ENCODE measurements at places on chromosomes 12 and 14. TPM values are rescaled to one million over a fixed set of nuclear protein-coding genes. Genes with fewer than 3 reads are reported as not detected.

- DNase-seq = no peak
These were observed 42.6 kb upstream of the BCL11B start for GRCh38 chr14:99314623-99315022.

DNA sequence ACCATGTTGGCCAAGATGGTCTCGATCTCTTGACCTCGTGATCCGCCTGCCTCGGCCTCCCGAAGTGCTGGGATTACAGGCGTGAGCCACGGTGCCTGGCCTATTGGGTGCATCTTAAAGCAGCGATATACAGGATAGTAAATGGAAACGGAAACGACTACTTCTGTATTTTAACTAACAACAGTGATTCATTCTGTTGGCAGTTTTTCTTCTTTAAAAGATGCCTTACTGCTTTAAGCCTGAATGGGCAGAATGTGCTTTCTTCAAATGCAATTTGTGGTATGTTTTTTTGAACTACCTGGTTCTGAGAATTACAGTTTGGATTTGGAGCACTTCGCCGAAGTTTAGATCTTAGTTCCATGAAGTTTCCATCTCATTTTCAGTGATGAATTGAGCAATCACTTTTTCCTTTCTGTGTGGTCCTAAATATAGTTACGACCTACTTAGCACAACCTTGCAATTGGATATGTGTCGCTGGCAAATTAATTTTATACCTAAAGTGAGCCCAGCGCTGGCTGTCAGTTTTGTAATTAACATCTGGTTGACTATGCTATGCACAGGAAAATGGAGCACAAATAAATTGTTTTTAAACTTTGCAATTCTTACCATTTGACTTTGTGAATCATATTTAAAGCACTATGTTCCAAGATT, 53.6 kb upstream of the EIF5 start:
- no peak for DNase-seq

DNA sequence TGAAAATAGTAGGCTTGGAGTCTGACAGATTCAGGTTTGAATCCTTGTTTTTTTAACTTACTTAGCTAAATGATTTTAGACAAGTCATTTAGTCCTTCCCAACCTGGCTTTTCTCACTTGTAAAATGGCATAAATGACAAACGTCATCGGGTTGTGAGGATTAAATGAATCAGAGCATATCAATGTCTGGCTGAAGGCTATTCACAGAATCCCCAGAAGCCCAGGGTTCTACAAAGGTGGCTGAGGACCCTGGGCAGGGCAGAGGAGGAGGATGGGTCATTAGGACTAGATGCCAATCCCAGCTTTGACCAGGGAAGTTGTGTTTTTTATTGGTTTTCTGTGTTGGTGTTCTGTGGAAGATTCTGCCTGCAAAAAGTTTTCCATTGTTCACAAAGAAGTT, 7.6 kb upstream of the PTPRB start:
- DNase-seq = no peak

DNA sequence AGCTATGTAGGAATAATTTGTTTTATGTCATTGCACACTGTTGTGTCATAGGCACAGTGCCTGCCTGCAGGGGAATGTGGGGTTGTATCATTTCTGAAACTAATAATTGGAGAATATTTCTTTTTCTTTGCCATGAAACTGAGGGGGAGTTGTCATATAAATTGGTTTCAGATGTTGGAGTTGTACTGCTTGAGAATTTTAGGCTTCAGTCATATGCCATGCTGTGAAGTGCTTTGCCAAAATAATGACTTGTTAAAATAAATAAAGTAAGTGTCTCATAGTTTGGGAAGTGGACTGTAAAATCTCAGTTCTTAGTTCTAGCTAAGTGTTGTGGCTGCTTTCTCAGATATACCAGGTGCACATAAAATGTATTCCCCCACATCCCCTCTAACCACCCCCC, 116.8 kb downstream of the DAAM1 start:
- DNase-seq = no peak

- DNase-seq = no peak
These were observed 663 bp upstream of the LIN7A start for GRCh38 chr12:80938397-80938796.

- DNase-seq = no peak
These were observed 527.2 kb downstream of the NRXN3 start for GRCh38 chr14:78697341-78697740.

- DNase-seq = no peak
These were observed 9.0 kb downstream of the HPD start for GRCh38 chr12:121849665-121850064.

DNA sequence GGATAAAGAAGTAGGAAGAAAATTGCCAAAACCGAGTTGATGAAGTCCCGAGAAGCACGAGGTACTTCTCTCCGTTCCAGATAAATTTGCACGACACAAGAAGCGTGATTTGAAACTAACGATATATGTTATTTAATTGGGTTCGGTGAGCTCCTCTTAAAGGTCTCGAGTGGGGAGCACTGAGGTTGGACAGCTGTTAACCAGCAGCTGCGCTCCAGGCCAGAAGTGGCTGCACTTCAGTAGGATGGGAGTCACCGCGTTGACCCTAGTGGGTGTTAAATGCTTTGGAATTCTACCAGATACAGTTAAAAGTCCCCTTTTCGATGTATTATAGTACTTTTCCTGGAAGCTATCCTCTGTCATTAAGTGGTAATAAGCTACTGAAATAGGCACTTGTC, 953 bp upstream of the DCAF5 start:
- DNase-seq = no peak

DNA sequence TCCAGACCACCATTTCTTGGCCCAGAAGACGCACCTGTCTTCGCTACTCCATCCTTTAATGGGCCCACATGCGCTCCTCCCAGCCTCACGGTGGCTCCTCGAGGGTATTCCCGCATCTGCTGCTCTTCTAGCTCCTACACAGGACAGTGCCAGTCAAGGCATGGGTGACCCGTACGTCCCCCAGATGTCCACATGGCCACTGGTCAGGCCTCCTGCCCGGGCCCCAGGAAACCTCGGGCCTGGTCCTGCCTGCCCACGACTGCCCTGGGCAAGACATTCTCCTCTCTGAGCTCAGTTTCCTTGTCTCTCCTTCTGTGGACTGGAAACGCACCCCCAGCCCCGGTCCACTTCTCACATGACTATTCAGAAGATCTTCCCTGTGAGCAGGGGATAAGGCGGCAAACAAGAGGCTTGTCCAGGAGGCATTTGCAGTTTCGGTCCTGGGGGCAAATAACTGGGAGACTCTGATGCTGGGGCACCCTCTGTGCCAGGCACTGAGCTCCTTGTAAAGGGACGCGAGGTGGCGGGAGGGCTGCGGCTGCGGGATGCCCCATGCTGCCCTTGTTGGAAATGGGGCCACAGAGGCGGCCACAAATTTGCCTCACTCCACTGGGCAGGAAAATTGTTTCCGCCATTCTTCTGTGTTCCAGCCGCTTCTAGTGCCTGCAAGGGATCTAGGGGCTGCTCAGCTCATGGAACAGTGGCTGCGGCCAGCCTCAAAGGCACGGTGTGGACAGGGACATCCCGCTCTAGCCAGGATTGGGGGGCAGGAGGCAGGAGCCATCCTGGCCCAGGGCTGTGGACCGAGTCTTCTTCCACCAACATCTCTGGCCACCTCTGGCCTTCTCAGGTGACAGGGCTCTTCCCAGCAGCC, 6.8 kb upstream of the BEGAIN start:
- peak; percentile 41 for DNase-seq

DNA sequence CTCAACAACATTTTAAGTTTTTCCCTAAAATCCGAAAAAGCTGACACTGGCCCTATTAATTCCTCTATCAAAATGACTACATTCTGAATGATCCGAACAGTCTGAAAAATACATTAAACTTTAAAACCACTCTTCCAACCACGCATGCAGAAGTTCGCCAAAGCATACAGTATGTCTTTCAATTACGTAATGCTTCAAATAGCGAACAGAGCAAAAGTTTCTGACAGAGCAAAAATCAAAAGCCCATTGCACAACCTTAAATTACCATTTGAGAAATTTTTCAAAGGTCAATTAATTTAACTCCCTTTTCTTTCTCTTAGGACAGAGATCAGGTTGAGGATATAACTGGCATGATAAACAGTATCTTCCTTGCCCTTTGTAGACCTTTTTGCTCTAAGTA, 33.2 kb downstream of the LRIG3 start:
- DNase-seq = peak; percentile 32

GRCh38 chr12:66354291-66354690, 52.0 kb downstream of the HELB start:
- DNase-seq = no peak

DNA sequence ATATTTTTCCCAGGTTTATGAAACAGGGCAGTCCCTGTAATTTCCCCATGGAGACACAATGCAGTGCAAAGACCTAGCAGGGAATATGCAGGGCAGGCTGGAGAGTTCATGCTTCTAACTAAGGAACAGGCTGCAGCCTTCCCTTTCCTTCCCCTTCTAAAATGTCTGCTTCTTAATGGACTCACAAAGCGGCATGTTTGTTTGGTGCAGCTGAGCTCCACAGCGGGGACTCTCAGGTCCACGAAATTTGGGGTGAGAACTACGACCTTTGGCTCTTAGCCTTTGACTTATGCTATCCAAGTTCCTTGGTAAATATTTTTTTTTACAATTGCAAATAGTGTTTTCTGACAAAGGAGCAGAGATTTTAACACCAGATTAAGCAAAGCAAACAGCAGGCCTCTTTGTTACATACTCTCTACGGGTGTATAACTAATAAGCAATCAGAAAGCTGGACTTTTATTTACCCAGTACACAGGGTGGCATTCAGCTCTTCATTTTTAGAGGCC, 323.6 kb downstream of the ZFP36L1 start:
- DNase-seq = no peak

GRCh38 chr14:61925043-61925442, 162.8 kb downstream of the SNAPC1 start:
- DNase-seq = no peak

DNA sequence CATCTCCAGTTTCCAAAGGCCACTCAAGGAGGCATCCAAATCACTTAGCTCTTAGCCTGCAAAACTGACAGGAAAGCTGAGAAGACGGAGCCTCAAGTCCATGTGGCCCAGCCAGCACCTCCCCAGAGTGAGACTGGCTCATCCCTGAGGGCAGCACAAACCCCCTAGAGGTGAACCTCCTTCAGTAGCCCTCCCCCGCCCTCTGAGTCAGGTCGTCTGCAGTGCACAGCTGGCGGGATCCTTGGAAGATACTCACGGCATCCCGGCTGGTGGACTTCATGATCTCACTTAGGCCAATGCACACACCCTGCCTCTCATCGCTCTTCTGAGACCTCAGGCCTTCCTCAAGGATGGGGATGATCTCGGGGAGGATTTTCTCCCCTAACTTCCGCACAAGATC, 24.1 kb upstream of the RAB35 start:
- DNase-seq = no peak

DNA sequence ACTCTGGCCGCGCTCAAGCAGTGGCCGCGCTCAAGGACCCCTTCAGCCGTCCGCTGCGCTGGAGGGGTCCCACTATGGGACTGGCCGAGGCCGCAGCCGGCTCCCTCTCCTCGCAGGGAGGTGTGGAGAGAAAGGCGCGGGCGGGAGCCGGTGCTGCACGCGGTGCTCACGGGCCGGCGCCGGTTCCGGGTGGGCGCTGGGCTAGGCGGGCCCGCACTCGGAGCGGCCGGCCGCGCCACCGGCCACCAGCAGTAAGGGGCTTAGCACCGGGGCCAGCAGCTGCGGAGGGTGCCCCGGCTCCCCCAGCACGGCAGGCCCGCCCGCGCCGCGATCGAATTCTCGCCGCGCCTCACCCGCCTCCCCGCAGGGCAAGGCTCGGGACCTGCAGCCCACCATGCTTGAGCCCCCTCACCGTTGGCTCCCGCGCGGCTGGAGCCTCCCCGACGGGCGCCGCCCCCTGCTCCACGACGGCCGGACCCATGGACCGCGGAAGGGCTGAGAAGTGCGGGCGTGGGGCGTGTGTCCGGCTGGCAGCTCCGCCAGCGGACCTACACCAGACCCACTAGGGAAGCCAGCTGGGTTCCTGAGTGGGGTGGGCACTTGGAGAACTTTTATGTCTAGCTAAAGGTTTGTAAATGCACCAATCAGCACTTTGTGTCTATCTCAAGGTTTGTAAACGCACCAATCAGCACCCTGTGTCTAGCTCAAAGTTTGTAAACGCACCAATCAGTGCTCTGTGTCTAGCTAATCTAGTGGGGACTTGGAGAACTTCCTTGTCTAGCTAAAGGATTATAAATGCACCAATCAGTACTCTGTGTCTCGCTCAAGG, 49.5 kb downstream of the KLHL28 start:
- no peak for DNase-seq

DNA sequence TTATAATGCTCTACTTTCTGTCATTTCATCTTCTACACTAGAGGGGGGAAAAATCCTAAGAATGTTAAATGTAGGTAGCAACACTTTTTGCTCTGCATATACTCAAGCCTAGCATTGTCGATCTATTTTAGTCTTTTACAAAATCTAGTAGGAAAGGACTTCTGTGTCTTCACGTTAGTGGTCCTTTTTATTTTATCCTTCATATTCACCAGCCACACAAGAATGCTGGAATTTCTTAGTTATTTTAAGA, 253.0 kb upstream of the FLRT2 start:
- no peak for DNase-seq

DNA sequence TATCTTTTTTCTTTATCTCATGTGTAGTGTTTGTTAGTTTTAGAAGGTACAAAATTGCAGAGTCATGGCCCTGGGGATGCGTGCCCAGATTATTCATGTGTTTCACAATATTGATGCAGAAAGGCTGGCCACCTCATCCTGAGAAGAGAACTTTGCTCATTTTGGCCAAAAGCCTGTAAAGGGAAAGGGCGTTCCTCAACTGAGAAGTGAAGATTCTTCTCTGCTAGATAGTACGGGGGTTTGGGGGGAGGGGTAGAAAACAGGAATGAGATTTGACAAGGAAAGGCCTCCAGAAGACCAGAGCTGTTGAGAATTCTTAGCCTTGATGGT, 1.7 kb downstream of the MGST1 start:
- DNase-seq = no peak

- no peak for DNase-seq
These were observed 9.8 kb downstream of the ISCA2 start for GRCh38 chr14:74503291-74503937.

- no peak for DNase-seq
These were observed 70.2 kb downstream of the ETV6 start for GRCh38 chr12:11719678-11720099.

DNA sequence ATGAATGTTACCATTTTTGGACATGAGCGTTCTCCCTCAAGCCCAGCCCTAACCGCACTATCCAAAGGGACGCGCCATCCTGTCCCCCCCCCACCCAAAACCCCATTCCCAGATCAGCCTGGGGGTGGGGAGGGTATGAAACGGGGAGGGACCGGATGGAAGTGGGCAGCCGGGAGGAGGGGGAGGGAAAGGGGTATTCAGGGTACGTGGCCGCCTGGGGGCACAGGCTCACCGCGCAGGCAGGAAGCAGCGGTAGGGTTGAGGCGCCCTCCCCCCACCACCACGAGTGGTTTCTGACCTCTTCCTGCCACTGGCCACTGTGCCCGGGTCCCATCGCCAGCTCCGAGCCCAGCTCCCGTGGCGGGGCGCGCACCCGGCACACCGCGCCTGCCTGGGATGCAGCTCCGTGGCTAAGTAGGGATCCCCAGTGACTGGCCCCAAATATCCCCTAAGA, 1.4 kb downstream of the ACTN1 start:
- DNase-seq = peak; percentile 78

Gene CLEC6A
- not detected for polyA plus RNA-seq

Gene ERP27
- polyA plus RNA-seq = 3.0 TPM

Gene EIF5
- polyA plus RNA-seq = 159 TPM

Gene MUCL1
- polyA plus RNA-seq = not detected

Gene TMEM132C
- polyA plus RNA-seq = 33.8 TPM

Gene KRT72
- 0.30 TPM for polyA plus RNA-seq

Gene B4GALNT3
- polyA plus RNA-seq = 3.9 TPM

Gene BMAL2
- polyA plus RNA-seq = 3.3 TPM

Gene PTGER2
- 4.3 TPM for polyA plus RNA-seq

Gene KRT71
- 0.10 TPM for polyA plus RNA-seq

Gene AKAP5
- polyA plus RNA-seq = 3.4 TPM

Gene TAS2R19
- 1.8 TPM for polyA plus RNA-seq

Gene GLT1D1
- 4.1 TPM for polyA plus RNA-seq

Data from left lung (tissue), 14 donors.